Stomach (tissue), 19 donors: ENCODE measurements at places on chromosomes 4 and X. TPM values are rescaled to one million over a fixed set of nuclear protein-coding genes. Genes with fewer than 3 reads are reported as not detected.

Gene MGARP
- polyA plus RNA-seq, result 0.31 TPM

Gene ACE2
- 0.25 TPM for polyA plus RNA-seq

Gene USP26
- not detected for polyA plus RNA-seq

Gene DIPK2B
- polyA plus RNA-seq, result 1.1 TPM

Gene RIPPLY1
- polyA plus RNA-seq, result not detected

Gene PSAPL1
- polyA plus RNA-seq, result 7.0 TPM

Gene ETDA
- polyA plus RNA-seq, result not detected

Gene CENPE
- 0.31 TPM for polyA plus RNA-seq

DNA sequence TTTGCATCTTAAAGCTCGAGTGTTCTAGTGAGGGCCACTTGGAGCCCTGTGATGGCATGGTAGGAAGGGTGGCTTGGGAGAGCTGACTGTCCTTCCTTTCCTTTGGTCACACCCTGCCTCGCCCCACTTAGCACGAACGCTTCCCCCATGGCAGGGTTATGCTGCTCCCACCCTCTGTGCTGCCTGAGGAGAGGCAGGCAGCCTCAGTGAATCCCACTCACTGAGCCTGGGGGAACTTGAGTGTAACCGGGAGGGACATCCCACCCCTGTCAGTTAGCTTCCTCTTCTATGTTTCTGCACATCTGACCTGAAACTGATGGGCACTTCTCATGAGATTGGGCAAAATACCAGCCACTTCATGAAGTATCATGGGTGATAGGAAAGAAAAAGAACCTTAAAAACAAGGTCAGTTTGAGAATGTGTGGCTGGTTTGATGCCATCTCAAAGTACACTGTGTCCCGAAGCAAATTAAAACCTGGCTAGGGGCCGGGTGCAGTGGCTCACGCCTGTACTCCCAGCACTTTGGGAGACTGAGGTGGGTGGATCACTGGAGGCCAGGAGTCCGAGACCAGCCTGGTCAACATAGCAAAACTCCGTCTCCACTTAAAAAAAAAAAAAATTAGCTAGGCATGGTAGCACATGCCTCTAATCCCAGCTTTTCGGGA is 10.1 kb downstream of the TKTL1 start:
- no peak for DNase-seq

- no peak for DNase-seq
Observed at GRCh38 chr4:177242651-177243286, 66.9 kb upstream of the NEIL3 start.

DNA sequence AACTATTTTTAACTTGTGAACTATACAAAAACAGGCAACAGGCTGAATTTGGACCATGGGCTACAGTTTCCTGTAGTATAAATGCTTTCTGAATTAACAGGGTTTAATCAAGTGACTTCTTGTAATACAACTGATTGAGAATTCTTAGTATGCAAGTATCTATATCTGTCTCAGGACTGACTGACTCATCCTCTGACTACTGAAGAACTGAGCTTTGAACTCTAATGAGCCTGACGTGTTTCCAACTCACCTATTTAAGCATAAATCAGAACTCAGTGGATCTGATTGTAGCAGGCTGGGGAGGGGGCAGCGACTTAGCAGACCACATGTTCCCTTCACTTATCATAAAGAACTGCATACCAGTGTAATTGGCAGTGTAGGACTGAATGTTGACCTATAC is 7.8 kb downstream of the SPATA4 start:
- no peak for DNase-seq

DNA sequence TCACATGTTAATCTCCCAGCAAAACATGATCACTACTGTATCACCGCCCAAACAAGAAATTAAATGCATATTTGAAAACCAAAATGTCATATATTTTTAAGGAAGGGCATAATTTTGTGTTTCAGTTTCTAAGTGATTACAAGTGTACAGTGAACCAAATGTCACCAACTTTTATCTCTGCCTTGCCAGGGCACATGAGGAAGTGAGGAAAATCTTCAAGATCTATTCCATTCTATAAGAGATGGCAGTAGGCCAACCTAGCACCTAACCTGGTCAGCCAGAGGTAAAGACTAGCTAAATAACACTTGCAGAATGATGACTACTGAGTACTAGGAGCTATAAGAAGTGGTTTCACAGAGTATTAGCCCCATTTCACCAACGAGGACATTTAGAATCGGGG is 107.2 kb downstream of the ATP11C start:
- no peak for DNase-seq

- no peak for DNase-seq
Observed at GRCh38 chr4:159871141-159871540, 768.3 kb downstream of the RAPGEF2 start.

DNA sequence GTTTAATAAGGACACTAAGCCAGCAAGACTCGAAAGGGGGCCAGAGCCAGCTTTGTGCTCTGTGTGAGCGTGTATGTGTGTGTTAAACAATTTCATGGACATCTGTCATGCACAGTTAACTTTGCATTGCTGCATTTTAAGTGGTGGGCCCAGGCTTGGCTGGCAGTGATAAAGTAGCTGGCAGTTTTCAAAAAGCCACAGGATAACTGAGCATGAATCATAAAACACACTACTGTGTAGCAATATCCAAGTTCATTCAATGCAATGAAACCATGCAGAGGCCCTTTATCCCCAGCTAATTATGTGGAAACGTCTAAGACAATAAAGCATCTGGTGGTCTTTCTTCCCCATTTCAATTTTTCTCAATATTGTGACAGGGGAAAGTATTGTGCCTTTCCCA is 132.9 kb downstream of the NKX6-1 start:
- no peak for DNase-seq

DNA sequence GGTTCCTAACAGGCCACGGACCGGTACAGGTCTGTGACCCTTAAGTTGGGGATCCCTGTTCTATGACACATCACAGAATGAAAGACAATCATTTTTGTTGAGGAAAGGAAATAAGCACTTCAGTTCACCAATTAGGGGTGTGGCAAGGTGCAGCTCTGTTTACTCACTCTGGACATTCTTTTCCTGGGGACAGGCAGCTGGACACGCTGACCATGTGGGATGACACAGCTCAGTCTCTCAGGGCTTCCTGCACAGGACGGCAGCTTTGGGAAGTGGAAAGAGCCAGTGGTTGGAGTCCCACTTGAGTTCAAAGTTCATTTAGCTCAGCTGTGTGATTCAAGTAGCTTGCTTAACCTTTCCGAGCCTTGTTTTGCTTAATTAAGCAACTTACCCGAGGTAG is 55.7 kb downstream of the NDNF start:
- DNase-seq, result no peak

- DNase-seq, result no peak
Observed at GRCh38 chrX:22589845-22590244, 317.1 kb downstream of the CBLL2 start.

DNA sequence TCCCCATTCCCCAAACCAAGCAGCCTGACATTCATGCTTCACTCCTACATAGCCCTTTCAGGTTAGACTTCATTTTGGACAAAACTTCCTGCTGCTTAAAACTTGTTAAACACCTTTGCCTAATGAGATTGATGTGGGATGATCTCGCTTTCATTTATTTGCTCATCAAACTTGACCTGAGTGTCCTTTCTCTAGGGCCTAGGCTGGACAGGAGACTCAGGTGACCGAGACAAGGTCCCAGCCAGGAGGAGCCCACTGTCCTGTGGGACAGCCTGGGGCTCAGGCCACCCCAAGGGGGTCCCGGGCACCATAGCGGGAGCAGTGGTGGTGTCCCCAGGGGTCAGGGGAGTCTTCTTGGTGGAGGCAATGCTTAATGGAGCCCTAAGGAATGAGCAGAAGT is 23.7 kb upstream of the PSAPL1 start:
- DNase-seq, result no peak

GRCh38 chr4:110294165-110294564 is 95.8 kb upstream of the ELOVL6 start:
- DNase-seq, result no peak

DNA sequence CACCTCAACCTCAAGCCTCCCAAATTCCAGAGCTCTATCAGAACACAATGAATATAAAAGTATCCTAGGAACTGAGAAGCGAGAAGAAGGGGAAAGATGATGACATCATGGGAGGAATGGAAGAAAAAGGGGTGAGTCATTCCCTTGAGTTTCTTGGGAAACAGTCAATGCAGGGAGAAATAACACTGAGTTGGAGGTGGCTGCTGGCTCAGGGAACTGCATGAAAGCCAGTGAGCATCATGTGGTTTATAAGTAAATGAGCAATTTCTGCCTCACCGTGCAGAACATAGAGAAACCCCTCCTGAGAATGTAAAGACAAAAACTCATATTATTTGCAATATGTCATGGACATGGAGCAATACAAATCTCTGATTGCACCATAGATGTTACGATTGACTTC is 73.3 kb downstream of the SHOX start:
- no peak for DNase-seq

DNA sequence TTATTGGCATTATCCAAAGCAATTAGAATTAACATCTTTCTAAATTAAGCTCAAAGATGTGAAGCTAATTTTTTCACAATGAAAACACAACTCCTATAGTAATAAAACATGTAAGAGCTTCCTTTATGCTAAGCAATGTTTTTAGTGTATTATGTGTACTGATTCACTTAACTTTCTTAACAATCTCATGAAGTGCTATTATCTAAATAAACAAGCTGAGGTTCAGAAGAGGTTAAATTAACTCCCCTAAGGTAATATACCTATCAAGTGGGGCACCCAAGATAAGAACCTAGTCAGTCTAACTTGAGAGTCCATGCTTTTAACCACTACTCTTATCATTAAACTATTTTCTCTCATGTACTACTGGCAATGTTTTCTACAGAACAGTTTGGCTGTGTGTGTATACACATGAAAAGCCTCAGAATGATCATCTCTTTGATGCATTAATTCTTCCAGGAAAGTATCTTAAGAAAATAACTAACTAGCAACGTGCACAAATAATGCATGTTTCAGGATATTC is 13.6 kb downstream of the G3BP2 start:
- no peak for DNase-seq

DNA sequence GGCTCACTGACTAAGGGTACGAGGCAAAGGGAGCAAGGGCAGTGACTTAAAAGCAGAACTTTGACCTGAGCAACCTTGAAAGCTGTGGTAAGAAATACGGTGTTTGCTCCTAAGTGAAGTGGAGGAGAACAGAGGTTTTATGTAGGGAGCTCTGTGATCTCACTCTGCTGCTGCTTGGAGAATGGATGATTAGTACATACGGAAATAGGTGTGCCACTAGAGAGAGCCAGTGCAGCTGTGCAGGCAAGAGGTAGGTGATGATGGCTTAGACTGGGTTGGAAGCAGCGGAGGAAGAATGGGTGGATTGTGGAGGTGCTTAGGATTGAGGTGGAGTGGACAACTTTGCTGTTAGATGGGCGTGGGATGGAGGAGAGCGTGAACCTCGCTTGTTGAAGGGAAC is 85.0 kb downstream of the FAM193A start:
- DNase-seq, result no peak

DNA sequence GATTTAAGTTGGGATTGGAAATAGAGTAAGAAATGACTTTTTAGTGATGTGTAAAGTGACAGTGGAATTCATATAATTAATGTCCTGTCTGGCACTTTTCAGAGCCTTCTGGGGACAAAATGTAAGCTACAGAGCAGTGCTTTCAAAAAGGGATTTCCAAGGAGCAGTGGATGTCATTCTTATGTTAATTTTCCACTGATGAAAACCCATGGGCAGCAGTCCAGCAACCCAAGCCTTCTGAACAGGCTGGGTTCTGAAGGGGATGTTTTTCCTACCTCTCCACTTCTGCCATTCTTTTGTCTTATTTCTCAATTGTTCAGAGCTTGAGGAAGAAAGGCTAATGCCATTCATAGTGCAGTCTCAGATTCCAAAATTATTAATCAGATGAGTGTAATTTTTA is 717.6 kb upstream of the HS3ST1 start:
- no peak for DNase-seq

DNA sequence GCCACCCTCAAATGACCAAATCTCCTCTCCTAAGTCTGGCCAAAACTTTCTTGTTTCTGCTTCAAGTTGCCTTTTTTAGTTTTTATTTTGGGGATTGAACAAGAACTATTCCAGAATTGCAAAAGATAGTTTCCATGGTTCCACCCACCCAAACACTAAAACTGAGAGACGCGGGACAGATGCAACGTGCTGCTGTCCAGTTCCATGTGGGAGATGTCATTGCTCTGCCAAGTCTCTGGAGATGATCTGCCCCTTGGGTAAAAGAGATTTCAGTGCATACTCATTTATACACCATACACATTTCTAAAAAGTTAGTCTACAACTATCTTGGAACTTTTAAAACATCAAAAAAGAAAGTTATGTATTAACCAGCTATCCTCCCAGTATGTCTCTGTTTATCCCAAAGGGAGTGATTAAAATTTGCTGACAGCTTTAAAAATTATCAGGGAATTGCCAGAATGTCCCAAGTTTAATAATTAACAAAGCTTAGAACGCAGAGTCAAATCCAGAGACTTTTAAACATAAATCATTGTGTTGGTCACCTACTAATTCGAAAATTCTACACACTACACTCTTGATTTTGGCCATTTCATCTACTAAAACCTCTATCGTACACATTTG is 3.2 kb downstream of the MAOB start:
- DNase-seq, result peak; percentile 60

GRCh38 chr4:183541010-183541751 is 36.3 kb downstream of the ING2 start:
- DNase-seq, result peak; percentile 63

GRCh38 chrX:131792789-131793462 is 230.2 kb upstream of the STK26 start:
- peak; percentile 97 for DNase-seq

DNA sequence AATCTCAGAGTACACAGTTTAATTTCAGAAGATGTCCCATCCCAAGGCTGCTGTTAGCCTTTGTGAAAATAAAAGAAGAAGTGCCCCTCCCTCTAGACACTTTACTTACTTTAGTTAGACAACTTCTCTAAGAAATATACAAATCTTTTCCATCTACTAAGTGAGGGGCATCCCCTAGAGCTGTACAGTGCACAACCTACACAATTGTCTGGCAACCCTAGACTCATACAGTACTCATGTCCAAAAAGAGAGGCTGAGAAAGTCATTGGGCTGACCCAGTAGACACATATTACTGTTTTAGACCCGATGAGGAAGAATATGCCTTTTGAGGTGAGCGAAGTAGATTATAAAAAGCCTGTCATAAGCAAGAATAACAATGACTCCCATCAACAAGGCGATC is 297.6 kb downstream of the IDS start:
- DNase-seq, result no peak

DNA sequence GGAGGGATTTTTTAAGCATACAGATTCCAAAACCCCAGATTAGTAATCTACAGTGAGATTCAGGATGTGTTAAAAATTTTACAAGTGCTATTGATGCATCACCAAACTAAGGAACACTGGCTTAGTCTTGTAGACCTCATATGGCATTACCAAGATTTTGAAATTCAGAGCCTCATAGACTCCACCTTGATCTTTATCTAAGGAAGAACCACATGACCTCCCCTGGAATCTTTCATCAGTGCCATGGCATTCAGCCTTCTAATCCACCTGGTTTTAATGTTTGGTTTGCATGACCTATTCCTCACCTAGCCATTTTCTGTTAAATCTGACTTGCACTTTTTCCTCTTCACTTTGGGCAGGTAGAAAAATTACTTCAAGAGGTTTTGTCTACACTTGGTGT is 171.6 kb downstream of the NKX6-1 start:
- DNase-seq, result no peak

GRCh38 chr4:182577411-182577810 is 334.2 kb downstream of the TENM3 start:
- no peak for DNase-seq
